ENCODE measurements at places on chromosomes 11 and 22.

- DNase-seq: no peak
Measured at GRCh38 chr11:105700271-105700670, 90.4 kb downstream of the GRIA4 start.

- DNase-seq: no peak
Measured at GRCh38 chr11:70176940-70177689, 26.0 kb upstream of the FADD start.

GRCh38 chr11:95330302-95330701, 99.3 kb upstream of the SESN3 start:
- DNase-seq: peak; percentile 20

DNA sequence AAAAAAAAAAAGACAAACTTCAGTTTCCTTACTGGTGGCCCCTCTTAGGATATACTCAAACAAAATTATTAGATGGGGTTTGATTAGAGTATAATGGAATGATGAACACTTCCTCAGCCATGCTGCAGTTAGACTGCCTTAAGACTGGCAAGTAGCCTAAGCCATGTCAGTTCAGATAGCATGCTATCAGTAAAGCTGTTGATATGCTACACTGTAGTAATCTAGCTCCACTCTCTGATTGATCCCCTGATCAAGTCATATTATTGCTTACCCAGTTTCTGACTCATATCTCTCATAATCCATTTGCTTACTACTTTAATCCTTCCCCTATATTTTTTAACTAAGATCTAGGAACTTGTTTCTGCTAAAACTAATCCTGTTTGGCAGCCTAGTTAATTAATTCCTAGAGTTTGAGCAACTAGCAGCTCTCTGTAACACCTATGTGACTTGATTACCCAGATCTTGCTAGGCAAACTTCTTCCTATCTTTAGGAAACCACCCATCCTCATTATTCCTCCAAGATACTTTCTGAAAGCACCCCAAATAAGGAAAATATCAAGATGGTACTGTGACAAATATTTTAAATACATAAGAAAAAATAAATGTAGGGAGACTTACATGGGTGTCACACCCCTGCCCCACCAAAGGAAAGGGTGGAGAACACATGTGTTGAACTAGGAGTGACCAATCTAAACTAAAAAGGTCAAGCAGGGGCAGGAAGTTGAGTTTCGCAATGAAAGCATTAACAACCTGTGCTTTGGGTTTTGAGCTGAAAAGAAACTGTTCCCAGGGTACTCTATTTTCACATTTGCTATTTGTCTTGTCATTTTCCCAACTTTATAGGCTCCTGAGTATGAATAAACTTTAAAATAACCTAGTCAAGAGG, 43.2 kb downstream of the PIK3C2A start:
- no peak for DNase-seq

GRCh38 chr22:22929381-22930221, 42.0 kb downstream of the IGLL5 start:
- no peak for DNase-seq

DNA sequence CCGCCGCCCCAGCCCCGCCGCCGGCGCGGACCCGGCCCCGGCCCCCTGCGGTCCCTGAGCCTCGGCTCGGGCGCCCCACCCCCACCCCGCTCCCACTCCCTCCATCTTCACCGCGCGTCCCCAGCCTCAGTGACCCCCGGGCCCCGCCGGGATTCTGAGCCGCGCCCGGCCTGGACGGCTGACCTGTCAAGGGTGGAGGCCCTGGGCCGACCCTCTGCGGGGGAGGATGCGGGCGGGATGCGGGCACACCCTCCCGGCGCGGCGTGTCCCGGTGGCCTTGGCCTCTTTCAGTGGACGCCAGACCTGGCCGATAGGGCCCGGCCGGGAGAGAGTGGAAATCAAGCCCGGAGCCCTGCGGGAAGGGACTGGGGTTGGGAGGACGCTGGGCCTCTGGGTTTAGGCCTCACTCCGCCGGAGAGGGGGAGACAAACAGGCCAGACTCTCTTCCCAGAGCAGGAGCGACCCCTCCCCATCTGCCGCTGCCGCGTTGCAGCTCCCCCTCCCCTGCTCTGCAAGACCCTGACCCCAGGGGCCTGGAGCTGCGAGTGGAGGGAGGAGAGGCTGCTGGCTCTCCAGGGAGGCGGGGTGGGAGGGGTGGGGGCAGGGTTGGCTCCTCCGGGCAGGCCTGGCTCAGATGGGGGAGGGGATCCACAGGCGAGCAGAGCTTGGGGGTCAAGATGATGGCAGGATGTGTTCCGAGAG, 525 bp downstream of the MAPK8IP2 start:
- no peak for DNase-seq

- DNase-seq: peak; percentile 35
Measured at GRCh38 chr11:64787526-64788320, 9.4 kb upstream of the SF1 start.

DNA sequence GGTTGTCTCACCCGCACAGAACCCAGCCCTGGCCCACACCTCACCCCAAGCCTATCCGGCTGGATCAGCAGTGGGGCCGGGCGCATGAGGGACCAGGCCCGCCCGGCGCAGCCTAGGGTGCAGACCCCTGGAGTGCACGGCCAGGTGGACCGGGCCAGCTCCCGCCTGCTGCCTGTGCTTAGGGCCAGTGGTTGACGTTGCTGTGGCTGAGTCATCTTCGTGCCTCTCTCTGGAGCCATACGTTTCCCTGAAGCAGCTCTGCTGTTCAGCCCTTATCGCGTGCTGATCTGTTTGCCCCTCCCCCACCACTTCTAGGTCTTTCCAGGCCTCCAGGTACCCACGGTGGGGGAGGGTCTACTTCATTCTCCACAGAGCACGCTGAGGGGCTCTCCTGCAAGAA, 39.5 kb downstream of the CDKN1C start:
- DNase-seq: no peak

Measured in pons (tissue), 1 donor.